ENCODE measurements at places on chromosomes 5 and 9. TPM values are rescaled to one million over a fixed set of nuclear protein-coding genes. Genes with fewer than 3 reads are reported as not detected.

GNAQ gene
- 63.6 TPM for total RNA-seq

- DNase-seq = no peak
- peaks cover 7% of the 10 kb centered on the region for H3K4me1 ChIP-seq
- H3K4me3 ChIP-seq = no peak overlapping the region
- H3K27ac ChIP-seq = no peak overlapping the region
- peaks cover 61% of the 10 kb centered on the region for H3K27me3 ChIP-seq
These were observed 60.4 kb downstream of the HMCN2 start for GRCh38 chr9:130325921-130326320.

DNA sequence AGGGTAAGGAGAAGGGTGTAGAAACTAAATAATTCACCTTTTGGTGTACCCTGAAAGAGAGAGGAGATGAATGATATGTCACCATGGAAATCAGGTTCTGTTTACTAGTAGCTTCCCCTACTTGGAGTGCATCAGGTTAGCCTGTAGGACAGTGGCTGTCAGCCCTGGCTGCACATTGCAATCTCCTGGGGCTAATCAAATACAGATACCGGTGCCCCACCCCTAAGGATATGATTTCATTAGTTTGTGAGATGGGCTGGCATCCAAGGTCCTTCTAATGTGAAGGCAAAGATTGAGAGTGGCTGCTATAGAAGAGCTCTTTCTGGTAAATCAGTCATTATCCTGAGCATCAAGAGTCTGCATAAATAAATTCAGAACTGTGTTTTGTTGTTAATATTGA, 47.2 kb downstream of the INSYN2B start:
- no peaks in the 10 kb centered on the region for H3K27me3 ChIP-seq
- no peak for DNase-seq
- H3K4me1 ChIP-seq = peaks cover 13% of the 10 kb centered on the region
- no peaks in the 10 kb centered on the region for H3K36me3 ChIP-seq

DNA sequence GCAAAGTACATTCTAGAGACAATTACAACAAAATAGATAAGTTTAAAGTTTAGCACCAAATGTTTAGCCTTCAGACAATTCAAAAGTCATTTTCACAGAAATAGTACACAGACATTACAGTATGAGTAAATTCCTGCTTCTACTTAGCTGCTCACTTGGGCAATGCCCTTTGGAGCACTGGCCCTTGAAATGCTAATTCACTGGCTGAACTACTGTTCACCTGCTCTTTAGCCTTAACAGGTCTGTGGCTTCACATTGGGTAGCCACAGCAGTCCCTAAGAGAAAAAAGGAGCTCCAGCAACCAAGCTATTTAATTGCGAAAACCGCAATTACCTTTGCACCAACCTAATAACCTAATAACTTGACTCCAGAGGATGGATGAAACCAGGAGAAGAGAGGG, 916.2 kb upstream of the DMAC1 start:
- no peaks in the 10 kb centered on the region for H3K4me1 ChIP-seq
- no peak overlapping the region for H3K4me3 ChIP-seq
- H3K27ac ChIP-seq = no peak overlapping the region
- no peaks in the 10 kb centered on the region for H3K36me3 ChIP-seq
- H3K27me3 ChIP-seq = no peaks in the 10 kb centered on the region

DNA sequence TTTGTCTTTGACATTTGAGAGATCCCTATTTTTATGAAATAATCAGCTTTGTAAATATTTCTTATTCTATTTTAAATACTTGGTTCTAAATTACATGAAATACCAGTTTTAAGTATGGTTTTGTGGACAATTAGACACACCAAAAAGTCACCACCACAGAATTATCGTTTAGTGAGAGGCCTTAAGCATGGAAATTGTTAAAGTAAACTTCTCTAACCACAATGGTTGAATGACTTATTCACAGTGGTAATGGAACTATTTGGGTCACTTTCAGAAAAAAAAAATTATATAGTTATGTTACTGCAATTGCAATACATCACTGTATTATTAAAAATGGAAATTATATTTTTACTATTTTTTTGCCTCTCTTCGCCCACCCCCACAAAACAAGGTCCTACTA, 1252.5 kb downstream of the EFNA5 start:
- no peak overlapping the region for H3K4me3 ChIP-seq
- no peaks in the 10 kb centered on the region for H3K4me1 ChIP-seq
- H3K36me3 ChIP-seq = no peaks in the 10 kb centered on the region
- H3K27me3 ChIP-seq = no peaks in the 10 kb centered on the region

DNA sequence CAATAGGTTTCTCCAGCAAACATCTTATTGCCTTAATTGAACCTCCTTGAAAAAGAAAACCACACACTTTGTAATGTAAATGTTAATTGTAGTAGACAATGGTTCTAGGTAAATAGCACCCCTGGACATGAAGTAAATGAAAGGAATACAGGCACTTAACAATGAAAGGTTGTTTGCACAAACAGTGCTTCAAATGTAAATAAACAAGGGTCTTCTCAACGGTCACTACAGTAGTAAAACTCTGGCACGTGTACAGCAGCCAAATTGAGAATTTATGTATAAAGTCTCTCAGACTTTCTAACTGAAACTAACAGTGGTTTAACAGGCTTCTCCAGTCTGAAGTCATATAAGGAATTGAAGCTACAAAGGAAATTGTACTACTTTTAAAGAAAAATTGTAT, 218.3 kb downstream of the MEF2C start:
- H3K4me1 ChIP-seq = peaks cover 2% of the 10 kb centered on the region
- no peak for DNase-seq
- H3K27ac ChIP-seq = no peak overlapping the region
- H3K4me3 ChIP-seq = no peak overlapping the region
- H3K36me3 ChIP-seq = no peaks in the 10 kb centered on the region
- peaks cover 67% of the 10 kb centered on the region for H3K27me3 ChIP-seq

Data from IMR-90 (cell line).